ENCODE measurements at places on chromosomes 5 and 9. TPM values are rescaled to one million over a fixed set of nuclear protein-coding genes. Genes with fewer than 3 reads are reported as not detected.

Gene PHF24
- total RNA-seq = not detected

Gene HTR1A
- total RNA-seq = not detected

Gene SLC36A3
- not detected for total RNA-seq

DNA sequence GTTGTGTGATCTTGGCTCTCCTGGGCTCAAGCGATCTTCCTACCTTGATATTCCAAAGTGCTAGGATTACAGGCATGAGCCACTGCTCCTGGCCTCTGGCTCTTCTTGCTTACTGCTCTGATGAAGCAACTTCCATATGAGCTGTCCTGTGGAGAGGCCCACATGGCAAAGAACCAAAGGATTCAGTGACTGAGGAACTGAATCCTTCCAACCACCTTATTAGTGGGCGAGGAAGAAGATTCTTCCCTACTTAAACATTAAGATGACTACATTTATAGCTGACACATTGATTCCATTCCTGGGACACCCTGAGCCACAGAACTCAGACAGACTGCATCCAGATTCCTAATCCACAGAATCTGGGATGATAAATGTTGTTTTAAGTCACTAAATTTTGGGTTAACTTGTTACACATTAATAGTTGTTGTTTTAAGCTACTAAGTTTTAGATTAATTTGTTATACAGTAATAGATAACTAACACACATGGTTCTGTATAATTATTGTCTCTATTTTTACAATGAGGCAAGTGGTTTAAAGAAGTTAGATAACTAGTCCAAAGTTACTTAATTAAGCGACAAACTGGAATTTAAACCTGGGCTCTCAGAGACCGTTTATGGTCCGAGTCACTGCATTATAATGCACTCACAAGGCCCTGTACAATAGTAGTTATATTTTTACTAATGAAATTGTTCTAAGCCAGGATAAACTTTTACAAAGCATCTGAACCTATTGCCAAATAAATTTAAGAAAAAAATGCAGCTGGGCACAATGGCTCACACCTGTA, 16.7 kb upstream of the SLCO4C1 start:
- DNase-seq = peak; percentile 15

DNA sequence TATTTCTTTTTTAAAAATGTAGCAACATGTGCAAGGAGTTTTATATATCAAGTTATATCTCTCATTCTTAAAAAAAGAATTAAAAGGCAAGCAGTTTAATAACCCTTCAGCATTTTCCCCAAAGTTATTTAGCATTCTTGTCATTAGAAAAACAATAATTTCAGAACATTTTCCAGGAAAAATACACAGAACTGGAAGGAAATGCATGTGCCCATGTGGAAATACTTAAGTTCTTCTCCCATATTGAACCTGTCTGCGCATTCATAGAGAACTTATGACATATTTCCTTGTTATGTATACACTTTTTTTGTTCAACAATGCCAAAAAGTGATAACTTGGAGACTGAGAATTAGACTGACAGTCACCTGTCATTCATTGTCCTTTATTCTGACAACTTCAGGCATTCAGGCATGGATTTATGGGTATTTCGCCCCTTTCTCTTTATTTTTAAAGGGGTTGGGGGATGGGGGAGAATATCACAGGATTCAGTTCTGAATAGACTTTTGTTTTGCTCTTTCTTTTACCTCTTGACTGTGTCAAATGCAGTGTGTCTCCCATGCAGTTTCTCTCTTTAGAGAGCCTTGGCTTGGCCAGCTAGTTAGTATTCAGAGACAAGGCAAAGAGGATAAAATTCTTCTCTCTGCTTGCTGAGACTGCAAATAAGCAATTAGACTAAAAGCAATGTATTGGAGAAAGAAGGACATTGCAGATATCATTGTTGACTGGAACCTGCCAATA, 701.0 kb downstream of the NR2F1-AS1 start:
- DNase-seq = no peak

DNA sequence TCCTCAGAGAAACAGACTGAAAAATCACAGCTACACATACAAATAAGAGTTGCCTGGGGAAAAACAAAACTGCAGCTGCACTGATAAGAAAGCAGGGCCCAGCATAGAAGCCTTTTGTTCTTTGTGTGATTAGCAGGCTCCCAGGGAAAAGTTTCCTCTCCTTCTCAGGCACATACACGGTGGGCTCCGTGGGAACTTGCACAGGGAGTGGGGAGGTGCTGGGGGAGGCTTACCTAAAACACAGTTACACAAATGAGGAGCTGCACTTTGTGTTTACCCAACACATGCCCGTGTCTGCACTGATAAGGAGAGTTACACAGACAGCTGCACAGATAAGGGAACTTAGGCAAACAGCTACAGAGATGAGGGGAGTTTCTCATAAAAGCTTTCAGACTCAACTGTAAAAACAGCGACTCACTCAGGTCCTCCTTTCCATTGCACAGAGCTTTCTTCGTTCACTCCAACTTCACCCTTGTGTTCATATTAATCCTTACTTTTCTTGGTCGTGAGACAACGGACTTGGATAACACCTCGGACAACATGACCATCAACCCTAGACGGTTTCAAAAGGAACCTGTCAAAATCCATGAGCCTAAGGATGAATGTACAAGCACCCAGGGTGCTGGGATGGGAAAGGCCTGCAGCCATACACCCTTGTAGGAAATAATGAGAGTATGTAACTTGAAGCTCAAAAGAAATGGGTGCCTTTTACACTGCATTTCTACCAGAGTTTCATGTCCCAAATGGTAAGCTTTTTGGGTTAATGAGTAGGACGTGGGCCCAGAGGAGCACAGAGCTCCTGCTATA, 50.8 kb downstream of the SERINC5 start:
- DNase-seq = peak; percentile 26

- DNase-seq = no peak
Measured at GRCh38 chr5:132259069-132259851, 1.8 kb downstream of the PDLIM4 start.

DNA sequence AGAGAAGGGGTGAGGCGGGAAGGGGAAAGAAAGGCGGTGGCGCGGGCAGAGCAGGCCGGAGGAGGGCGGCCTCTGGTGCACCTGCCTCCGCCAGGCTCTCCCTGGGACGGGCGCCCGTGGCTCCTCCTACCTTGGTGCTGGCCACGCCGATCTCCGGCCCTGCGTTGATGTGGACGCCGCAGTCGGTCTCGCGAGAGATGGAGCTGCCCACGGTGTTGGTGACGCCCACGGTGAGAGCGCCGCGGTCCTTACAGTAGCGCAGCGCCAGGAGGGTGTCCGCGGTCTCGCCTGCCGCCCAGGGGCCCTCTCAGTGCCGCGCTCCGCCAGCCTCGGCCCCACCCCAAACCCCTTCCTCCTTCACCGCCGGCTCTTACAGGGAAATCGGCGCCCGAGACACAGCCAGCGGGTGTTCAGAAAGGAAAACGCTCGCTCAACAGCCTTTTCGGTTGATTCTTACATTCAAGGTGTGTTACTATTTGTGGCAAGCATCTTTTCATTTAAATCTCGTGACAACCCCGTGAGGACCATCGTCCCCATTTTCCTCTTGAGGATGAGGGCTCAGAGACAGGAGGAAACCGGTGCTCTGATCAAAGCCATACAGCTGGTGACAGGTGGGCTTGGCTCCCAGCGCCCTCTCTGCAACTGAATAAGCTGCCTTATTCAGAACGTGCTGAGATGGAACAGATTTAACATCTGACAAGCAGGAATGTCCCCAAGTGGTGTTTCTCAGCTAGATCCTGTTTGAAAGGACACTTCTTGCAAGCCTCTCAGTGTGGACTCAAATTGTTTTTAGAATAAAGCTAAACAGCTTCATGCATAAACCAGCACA, 22.0 kb upstream of the MAPK9 start:
- no peak for DNase-seq

DNA sequence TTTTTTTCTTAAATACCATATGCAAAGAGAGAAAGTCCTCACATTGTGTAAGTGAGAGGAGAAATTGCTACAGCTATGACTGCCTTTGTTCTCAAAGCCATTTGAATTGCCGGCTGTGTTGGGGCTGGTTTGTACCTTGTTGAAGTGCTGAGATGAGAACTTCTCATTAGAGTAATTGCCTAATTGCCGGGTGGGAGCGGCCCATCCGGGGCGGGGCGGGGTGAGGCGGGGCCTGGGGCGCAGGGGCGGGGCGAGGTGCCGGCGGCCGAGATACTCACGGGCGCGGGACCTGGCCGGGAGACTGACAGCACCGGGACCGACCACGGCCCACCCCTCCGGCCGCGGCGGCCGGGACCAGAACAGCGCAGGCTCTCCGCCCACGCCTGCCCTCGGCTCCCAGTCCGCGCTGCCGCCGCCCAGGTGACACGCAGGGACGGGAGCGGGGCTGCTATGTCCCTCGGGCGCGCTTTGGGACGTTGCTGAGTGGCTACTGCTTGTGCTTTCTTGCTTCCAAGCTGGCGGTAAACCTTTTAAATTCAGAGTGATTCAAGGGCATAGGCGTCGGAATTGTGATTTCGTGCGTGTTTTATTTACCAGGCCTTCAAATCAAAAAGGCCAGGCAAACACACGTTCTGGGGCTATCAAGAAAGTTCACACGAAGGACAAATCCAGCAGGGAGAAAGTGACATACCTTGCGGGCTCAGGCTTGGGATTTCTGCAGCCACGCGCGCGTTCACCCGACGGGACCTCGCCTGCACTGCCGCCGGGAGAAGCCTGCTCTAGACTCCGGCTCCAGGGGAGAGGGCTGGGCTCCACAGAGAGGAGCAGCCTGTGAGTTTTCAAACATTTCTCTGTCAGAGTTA, 269.1 kb downstream of the FANCC start:
- peak; percentile 63 for DNase-seq

Measured in RPMI7951 (cell line).